ENCODE measurements at places on chromosomes 11 and 22.

DNA sequence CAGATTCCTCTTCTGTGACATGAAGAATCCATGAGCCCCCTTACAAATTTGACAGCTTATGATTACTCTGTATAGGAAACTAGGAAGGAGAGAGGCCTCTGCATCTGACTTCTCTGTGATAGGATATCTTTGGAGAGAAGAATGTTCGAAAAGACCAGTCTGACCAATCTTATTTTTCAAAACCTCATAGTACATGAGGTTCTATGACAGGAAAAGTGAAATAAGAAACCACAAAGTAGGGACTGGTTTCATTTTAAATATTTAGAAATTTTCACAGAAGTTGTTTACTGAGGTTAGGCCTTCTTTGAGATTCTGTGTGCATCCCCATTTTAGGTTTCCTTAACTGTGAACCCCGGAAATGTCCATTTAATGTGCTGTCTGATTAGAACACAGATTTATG, 2.1 kb upstream of the OR4X1 start:
- no peak for DNase-seq

DNA sequence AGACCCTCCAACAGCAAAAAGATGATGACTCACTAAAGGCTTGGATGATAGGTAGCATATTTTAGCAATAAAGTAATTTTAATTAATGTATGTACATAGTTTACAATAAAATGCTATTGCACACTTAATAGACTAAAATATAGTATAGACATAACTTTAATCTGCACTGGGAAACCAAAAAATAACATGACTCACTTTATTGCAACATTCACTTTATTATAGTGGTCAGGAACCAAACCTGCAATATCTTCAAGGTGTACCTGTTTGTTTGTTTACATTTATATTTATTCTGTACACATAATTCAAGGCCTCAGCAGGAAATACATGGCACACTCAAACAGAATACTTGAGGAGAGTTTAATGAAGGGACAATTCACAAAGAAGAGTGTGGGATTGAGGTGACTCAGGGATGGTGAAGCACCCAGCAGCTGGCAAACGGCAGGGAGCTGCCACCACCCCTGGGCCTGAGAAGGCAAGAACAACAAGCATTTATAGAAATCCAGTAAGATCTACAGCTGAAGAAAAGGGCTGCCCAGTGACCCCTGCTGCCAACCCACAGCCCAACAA, 51.5 kb upstream of the POU2AF2 start:
- no peak for DNase-seq

- DNase-seq: no peak
Measured at GRCh38 chr22:41847300-41847699, 14.4 kb downstream of the SREBF2 start.

DNA sequence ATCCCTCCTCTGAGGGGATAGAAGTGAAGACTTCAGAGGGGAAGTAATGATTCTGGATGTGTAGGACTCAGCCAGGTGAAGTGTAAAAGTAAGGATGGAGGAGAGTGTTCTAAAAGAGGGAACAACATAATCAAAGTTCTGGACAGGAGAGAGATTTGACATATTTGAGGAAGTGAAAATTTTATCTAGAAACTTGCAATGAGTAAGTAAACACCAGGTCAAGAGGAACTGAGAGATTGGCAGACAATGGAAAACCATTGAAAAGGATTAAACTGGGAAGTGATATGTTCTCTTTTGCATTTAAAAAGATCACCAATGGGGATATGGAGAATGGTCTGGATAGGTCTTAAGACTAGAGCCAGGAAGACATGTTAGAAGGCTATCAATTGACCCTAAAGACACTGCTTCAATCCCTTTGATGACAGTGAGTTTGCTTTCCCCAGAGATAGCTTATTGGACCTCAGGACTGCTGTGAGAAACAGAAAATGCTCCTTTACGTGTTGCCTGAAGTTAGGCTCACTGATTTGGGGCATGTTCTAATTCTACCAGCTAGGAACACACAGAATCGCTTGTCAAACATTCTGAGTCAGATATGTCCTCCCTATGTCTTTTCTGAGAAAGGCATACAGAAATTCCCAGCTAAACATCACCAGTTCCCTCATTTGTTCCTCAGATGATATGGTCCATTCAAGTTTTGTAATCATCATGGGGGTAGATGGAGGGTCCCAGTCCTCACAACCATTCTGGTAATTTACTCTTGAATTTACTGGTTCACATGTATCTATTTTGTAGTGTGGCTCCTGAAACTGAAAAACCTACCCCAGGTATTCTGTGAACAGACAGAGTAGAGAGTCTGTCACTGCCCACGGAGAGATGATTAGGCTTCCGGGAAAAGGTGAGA, 144.9 kb downstream of the MAML2 start:
- DNase-seq: no peak

DNA sequence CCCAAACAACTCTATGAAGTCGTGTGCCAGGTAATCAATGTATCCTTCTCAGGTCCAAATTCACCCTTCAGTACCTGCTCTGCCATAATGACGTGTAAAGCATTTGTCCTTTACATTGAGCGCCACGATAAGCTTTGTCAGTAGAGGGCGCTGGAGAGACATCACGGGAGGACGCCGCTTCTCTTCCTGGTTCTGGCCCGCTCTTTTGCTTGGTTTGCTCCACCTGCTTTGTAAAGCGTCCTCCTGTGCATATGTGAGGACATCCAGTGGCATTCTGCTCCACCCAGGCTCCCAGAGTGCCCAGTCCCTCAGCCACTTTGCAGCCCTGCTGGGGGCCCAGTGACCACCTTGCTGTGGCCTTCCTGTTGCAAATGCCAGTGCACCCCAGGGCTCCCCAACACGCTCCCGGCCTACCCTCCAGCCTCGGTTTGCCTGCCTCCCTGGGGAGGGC, 61.1 kb downstream of the WT1 start:
- no peak for DNase-seq

- no peak for DNase-seq
Measured at GRCh38 chr22:20429254-20430100, 8.1 kb downstream of the SCARF2 start.

GRCh38 chr11:78041843-78042440, 18.9 kb upstream of the KCTD14 start:
- no peak for DNase-seq

DNA sequence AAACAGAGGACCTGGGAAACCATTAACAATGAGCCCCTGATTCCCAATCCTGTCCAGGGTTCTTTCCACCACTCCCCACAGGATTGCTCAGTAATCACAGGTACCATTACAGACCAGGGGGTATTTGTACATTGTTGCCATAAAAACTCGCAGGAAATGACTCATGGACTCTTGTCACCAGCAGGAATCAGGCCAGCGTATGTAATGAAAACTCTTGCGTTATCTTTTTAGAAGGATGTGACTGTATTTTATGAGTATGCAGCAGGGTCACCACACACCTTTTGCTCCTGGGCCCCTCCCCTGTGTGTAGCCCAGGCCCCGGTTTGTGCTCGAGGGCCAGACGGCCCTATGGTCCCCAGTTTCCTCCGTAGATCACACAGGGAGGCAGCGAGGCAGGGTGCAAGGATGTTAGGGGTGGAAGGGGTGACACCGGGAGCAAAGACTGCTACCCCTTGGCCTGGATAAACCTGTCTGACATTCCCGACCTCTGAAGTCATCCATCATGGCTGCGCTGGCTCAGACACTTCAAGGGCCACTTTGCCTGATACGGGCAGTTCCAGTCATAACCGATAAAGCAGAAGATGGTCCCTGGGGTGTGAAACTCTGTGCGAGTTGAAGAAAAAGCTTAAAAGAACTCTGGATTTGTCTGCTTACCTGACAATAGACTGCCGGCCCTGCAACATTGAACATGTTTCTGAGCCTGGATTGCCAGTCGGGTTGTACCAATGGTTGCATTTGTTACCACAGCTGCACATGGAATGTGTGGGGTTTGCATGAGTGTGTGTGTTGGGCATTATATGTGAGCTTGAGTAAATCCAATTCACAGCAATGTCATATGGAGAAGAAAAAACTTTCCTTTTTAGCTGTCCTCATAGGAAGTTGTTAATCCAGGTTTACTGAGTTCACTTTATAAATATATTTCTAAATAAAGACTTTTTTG, 56.9 kb downstream of the MICAL2 start:
- peak; percentile 29 for DNase-seq

DNA sequence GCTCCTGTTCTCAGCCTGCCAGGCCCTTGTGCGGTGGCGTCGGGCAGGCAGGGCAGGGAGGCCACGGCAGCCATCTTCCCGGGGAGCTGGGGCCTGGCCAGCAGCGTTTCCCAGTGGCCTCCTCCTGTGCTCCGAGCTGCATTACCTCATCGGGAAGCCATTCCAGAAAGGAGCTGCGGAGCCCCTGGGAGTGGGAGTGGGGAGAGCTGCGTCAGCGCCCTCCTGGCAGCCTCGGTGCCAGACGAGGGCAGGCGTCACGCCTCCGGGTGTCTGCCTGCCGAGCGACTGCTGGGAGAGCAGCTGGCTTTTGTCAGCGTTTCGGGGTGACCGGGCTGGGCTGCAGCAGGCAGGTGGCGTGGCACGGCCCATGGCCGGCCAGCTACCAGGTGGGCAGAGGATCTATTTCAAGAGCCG, 30.9 kb upstream of the WNT7B start:
- DNase-seq: peak; percentile 73

GRCh38 chr11:17459236-17459896, 17.3 kb downstream of the ABCC8 start:
- DNase-seq: no peak

DNA sequence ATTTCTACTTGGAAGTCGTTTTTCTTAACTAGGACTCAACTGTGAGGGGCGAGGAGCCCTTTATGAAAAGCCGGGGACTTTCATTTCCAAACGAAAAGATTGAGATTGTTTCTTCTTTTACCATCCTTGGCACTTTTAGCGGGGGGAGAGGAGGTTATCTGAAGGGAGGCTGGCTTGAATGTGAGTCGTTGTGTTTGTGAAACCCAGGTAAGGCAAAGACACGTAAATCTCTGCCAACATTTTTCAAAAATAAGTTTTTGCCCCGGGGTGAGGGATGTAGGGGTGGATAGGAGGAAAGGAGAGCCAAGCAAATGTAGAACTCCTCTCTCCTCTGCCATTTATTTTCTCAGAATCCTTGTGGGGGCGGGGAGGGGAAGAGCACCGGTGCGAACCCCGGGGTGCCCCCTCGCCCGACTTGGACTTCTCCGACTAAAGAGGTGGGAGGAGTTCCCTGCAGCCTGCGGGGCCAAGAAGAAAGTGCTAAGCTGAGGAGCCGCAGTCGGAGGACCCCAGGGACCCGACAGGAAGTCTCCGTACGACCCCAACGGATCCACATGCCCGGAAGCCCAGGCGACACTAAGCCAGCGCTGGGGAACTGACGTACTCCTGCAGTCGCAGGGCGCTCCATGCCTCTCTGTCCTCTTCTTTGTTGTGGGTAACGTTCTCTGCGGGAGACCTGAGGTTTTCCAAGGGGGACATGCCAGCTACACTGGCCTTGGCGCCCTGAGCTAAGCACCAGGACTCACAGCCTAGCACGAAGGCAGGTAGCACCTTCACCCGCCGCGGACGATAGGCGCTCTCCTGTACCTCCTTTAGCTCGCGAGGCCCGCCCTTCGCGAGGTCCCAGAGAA, 2.4 kb upstream of the WT1 start:
- DNase-seq: no peak

GRCh38 chr22:17368554-17369438, 464 bp upstream of the CECR2 start:
- DNase-seq: no peak

- no peak for DNase-seq
Measured at GRCh38 chr11:16454289-16454863, 98.0 kb upstream of the SOX6 start.

- no peak for DNase-seq
Measured at GRCh38 chr11:15819679-15820286, 536.6 kb downstream of the SOX6 start.

DNA sequence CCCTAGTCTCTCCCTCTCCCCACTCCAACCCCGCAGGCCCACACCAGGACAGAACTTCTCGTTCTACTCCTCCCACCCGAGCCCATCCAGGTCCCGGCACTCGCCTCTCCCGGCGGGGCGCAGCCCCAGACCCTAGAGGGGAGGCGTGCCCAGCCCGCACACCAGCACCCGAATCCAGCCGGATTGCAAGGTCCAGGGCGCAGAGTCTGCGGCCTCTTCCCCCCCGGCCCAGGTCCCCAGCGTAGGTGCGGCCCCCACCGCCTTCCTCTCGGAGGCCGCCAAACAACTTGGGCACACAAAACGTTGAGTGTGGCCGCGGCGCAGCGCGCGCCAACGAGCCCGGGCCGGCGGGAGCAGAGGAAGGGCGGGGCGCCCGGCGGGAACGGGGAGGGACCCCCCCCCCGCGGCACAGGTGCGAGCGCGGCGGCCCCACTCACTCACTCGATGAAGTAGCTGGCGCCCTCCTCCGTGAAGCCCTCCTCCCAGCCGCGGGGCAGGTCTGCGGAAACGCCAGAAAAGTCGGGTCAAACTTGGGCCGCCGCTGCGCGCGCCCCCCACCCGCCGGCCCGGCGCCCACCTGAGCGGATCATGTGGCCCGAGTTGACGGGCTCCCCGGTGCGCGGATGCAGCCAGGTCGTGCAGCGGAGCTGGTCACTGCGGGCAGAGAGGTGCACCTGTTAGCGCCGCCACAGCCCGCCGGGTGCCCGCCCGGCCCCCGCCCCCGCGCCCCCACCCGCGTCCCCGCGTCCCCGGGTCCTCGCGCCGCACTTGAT, 480 bp downstream of the PLEKHA7 start:
- no peak for DNase-seq

- DNase-seq: no peak
Measured at GRCh38 chr22:44254811-44255210, 57.9 kb downstream of the SHISAL1 start.

DNA sequence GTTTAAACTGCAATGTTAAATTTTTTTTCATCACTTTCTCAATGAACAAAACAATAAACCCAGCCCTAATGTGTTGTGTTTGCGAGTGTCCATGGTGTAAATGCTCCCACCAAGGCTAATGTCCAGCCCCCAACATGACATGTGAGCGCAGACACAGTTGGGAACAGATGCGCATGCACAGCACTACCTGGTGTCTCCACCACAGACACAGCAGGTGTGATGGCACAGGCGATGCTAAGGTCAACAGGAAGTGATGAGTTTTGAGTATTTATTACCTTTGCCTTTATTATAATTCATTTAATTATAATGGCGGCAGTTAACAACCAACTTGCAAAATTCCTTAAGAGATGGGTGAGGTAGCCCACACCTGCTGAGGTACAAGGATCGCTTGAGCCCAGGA, 42.9 kb downstream of the MICAL3 start:
- no peak for DNase-seq

DNA sequence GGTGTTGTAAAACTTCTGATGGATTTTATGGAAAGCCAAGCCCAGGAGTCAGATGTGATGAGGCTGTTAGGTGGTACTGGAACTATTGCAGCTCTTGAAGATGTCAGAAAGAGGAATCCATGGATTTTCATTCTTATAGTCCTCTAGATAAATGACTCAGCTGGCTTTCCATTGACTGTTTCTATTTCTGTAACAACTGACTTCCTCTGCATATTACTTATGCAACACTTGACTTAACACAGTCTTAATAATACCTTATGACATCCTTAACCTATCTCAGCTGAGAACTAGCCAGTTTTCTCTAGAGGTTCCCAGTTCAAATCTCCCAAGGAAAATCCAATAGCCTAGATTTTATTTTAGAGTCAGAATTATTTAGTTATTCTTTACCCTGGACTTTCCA, 263.8 kb downstream of the LUZP2 start:
- no peak for DNase-seq
